ENCODE measurements at places on chromosomes 11 and 22.

GRCh38 chr22:19706661-19707151 is 7.6 kb upstream of the SEPTIN5 start:
- H3K4me3 ChIP-seq: no peak overlapping the region
- DNase-seq: no peak
- H3K27me3 ChIP-seq: peaks cover 3% of the 10 kb centered on the region
- no peaks in the 10 kb centered on the region for H3K4me1 ChIP-seq

DNA sequence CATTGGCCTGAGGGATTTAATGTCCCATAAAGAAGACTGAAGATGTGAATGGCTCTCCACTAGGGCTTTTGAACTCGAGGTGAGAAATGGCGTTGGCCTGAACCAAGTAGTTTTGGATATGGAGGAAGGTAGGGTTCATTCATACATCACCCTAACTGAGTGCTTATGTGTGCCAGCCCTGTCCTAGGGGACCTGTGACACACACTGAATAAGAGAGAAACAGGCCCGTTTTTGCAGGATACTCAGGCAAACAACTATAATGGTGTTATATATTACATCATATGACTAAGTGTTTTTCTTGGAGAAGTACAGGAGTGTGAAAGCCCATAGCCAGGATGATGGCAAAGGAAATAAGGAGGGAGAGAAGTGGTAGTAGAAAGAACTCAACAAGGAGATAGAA is 368.1 kb downstream of the TMEM135 start:
- no peak overlapping the region for H3K4me3 ChIP-seq
- no peaks in the 10 kb centered on the region for H3K27me3 ChIP-seq
- no peak overlapping the region for H3K27ac ChIP-seq
- H3K4me1 ChIP-seq: peaks cover 10% of the 10 kb centered on the region

DNA sequence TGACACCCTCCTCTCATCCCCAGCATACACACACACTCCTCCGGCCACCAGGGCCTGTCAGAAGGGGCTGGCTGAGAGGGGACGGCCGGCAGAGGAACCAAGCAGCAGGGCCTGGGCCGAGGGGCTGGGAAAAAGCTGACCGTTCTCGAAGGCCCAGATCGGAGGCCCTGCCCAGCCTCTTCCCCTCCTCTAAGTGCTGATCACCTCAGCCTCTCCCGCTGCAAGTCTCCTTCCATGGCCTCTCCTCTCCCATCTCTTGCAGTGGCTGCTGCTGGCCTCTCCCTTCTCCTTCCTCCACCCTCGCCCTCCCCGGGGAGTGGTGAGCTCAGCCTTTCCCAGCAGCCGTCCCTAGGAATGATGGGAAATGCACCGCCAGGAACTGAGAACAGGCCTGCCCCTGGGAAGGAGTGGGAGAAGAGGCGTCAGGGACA is 39.6 kb downstream of the ARRB1 start:
- DNase-seq: peak; percentile 99
- no peaks in the 10 kb centered on the region for H3K36me3 ChIP-seq
- H3K4me1 ChIP-seq: peaks cover 23% of the 10 kb centered on the region
- peak overlapping the region; percentile 45 for H3K4me3 ChIP-seq
- peak overlapping the region; percentile 87 for H3K27ac ChIP-seq

- H3K4me3 ChIP-seq: no peak overlapping the region
- H3K36me3 ChIP-seq: peaks cover 33% of the 10 kb centered on the region
- H3K4me1 ChIP-seq: no peaks in the 10 kb centered on the region
- no peaks in the 10 kb centered on the region for H3K27me3 ChIP-seq
Observed at GRCh38 chr22:21975273-21975672, 7.3 kb downstream of the TOP3B start.

GRCh38 chr11:118609380-118610224 is 2.2 kb downstream of the PHLDB1 start:
- no peaks in the 10 kb centered on the region for H3K27me3 ChIP-seq
- DNase-seq: no peak
- H3K4me1 ChIP-seq: peaks cover 59% of the 10 kb centered on the region
- peak overlapping the region; percentile 99 for H3K27ac ChIP-seq
- peak overlapping the region; percentile 88 for H3K4me3 ChIP-seq

DNA sequence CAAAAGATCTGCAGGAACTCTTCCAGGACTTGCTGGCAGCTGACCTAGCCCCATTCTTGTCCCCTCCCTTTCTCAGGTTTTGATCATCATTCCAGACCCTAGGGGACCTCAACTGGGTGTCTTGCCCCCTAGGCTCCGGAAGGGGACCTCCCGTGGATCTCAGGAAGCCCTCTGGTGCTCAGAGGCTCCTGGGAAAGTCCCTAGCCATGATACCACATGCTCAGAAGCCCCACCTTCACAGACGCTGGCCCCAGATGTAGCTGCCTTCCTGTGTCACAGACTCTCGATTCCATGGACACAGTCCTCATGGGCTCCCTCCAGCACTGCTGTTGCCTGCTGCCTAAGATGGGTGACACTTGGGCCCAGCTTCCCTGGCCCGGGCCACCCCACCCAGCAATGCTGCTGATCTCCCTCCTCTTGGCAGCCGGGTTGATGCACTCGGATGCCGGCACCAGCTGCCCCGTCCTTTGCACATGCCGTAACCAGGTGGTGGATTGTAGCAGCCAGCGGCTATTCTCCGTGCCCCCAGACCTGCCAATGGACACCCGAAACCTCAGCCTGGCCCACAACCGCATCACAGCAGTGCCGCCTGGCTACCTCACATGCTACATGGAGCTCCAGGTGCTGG is at the start of gene LRRC55:
Gene LRRC55 (plus strand): TSS at position 276 of the 628 bp plus-strand sequence. CDS start 70 bp downstream, at position 346.
- no peak within 1 kb of the TSS for H3K4me3 ChIP-seq
- H3K4me1 ChIP-seq: no peaks in the 10 kb centered on the region
- DNase-seq: peak; percentile 50
- H3K27me3 ChIP-seq: peaks cover 20% of the 10 kb centered on the region
- H3K27ac ChIP-seq: no peak within 1 kb of the TSS
